ENCODE measurements at places on chromosomes 1 and 21. TPM values are rescaled to one million over a fixed set of nuclear protein-coding genes. Genes with fewer than 3 reads are reported as not detected.

- peak; percentile 29 for DNase-seq
These were observed 1.1 kb downstream of the WNT3A start for GRCh38 chr1:228007801-228008341.

HSD3B1 gene
- not detected for polyA plus RNA-seq

- no peak for DNase-seq
These were observed 68.1 kb downstream of the RPS6KA1 start for GRCh38 chr1:26597629-26598039.

DNA sequence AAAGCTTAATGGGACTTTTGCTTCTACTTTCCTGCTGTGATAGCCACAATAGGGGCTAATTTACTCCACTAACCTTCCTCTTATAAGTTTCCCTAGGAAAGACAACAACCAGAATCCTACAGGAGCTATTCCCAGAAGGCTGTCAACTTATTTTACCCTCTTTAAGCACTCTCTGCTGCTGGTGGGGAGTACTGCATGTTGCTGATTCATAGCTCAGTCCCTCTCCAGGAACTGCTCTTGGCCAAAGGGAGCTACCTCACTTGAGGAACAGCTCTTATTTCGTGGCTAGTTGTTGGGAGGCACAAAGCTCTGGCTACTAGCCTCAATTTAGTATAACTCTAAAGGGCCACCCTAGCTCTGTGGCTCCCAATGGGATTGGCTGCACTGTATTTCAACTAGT, 37.2 kb downstream of the ADSS2 start:
- DNase-seq, result no peak

GRCh38 chr1:67850151-67850551, 16.9 kb upstream of the GNG12 start:
- DNase-seq, result no peak

- DNase-seq, result no peak
These were observed 208.5 kb upstream of the DAB1 start for GRCh38 chr1:57632401-57632800.

PRMT2 gene
- 90.4 TPM for polyA plus RNA-seq

DNA sequence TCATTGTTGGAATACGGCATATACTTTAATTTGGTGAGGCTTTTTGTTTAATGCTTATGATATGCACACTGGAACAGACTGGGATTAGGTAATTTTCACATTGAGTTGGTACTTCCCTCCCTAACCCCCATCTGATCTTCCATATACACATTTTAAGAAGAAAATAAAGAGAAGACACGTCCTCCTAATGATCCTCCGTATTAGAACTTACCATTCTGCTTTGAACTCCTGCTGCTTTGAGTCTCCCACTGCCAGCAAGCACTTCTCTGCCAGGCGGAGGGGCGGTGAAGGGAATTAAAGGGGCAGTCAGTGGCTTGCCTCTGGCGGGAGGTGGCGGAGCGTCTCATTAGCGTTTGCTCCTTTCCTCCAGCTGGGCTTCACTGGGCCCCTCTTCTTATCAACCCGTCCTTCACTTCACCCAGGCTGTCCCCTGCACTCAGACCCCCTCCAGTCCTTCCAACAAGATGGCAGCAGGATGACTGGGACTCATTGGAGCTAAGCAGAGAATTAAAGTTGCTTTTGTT, 433.4 kb downstream of the KIF26B start:
- no peak for DNase-seq

DNA sequence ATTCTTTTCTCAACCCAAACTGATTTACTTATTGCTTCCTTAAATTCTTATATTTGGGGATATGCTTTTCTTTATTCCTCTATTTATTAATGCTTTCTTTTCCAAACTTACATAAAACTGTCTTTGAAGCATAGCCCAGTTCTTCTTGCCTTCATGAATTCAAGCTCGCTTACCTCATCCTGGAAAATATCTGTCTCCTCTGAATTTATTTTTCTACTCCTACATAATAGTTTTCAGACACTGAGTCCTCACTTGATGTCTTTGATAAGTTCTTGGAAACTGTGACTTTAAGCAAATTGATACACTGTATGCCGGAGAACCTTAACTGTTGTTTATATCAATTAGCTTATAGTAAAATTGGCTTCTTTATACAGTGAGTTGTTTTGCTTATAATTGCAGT, 93.8 kb downstream of the ZFYVE9 start:
- DNase-seq, result no peak

DNA sequence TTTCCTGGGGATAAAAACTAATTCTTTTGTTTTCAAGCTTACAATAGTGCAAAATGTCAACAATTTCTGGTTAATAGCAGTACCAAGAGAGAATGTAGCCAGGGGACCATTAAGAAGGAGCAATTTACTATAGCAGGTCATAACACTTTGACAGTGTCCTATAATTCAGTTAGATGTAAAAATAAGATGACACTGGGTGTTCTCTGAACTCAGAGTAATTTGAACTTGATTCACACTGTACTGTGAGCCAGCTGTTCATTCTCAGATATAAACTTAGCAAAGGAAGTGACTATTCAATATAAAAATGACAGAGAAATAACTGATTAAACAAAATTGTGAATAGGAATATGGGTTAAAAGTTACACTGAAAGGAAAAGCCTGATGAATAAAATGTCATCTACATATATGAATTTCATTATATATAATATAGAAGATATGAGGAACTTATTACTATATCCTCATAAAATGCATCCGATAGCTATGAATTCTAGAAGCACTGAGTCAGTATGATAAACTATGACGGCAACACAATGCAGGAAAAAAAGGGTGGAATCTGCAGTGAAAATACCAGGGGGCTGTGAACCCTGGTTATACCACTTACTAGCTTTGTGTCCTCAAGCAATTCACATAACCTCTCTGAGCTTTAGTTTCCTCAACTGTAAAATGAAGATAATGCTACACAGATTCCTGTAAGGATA, 135.9 kb downstream of the ACBD6 start:
- no peak for DNase-seq

DNA sequence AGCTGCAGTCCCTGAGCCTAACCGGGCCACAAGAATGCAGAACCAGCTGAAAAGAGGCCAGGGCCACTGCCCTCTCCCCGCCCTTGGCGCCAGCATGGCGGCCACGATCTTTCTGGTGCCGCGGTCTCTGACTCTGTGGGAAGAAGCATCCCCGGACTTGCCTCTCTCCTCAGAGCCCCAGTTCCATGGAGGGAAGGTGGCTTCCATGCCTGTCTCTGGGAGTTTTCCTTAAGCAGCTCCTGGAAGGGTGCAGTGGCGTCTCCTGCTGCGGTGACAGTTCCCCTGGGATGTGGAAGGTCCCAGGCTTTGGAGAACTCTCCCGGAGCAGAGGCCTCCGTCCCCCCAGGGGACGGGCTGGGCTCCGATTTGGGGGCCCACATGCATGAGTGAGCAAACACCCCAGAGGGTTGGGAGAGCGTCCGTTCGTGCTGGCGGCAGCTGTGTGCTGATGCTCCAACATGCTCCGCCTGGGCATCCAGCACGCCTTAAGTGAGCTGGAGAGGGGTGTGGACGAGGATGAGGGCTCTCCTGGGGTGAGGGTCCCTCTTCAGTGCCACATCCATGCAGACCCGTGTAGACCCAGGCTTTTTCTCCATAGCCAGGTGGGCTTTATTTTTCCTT, 109.8 kb upstream of the COL6A1 start:
- peak; percentile 50 for DNase-seq

SHISAL2A gene
- polyA plus RNA-seq, result not detected

DNA sequence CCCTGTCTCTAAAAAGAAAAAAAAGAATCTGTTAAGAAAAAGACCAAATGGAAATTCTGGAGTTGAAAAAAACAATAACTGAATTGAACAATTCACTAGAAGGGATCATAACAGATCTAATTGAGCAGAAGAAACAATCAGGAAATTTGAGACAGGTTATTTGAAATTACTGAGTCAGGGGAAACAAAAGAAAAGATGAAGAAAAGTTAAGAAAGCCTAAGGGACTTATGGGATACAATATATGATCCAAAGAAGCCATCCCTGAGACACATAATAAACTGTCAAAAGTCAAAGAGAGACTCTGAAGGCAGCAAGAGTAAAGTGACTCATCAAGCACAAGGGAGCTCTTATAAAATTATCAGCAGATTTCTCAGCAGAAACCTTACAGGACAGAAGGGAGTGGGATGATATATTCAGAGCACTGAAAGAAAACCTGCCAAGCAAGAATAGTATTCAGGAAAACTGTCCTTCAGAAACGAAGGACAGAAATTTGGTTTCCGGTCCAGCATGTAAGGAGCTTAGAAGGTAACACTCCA, 44.5 kb downstream of the SLC2A1 start:
- DNase-seq, result no peak

FUBP1 gene
- 20.8 TPM for polyA plus RNA-seq

GRCh38 chr1:165454091-165454610, 9.2 kb upstream of the RXRG start:
- DNase-seq, result no peak

DNA sequence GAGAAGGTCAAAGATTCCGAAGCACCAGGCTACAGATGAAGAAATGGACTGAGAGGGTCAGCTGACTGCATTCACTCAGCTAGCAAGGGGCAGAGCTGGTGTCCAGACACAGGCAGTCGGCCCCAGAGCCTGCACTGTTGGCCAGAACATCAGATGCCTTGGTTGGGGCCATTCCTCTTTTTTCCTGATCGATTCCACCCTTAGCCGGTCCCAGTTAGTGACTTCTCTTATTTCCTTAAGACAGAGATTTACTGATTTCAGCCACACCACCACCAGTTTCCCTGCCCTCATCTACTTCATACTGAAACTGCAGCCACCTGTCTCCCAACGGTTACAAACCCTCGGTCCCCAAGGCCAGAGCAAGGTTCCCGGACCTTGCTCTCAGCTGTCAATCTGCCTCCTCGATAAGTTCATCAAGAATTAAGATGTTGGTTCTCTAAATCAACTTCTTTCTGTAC, 11.5 kb downstream of the CD58 start:
- DNase-seq, result no peak

- no peak for DNase-seq
These were observed 36.5 kb downstream of the MCOLN2 start for GRCh38 chr1:84960371-84960770.

RIPK4 gene
- polyA plus RNA-seq, result 4.0 TPM

DNA sequence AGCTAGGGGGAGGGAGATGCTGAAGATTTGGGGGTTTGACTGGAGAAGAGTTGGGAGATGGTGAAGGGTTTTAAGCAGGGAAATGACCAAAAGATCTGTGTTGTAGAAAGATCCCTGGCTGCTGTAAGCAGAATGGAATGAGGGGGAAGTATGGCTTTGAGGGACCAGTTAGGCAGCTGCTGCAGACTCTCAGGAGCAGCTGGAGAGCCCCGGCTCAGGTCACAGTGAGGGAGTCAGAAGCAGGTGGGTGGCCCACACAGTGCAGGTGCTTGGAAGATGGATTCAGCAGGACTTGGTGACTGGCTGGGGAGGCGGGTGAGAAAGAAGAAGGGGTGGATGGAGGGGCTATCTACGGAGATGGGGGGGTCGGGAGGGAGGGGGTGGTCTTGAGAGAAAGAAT, 35.7 kb downstream of the EDN2 start:
- DNase-seq, result no peak

DNA sequence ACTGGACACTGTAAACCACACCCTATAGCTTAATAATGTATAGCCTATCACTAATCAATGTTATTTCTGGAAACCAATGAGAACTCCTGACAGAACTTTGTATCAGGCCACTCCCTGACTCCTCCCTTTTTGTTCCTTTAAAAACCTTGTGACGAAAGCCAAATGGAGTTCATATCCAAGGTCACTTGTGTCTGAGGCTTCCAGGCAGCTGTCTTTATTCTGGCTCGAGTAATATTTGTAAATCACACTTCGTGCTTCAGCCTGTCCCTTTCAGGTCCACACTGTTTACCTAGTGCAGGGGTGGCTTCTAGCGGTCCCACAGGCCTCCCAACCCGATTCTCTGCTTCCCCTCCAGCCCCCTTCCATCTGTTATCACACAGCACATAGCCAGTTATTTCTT, 16.2 kb upstream of the CAPN9 start:
- no peak for DNase-seq

KCNN3 gene
- 0.60 TPM for polyA plus RNA-seq

All from sigmoid colon (tissue), 7 donors.